Cardiac septum (tissue), 1 donor: ENCODE measurements at places on chromosomes 1 and 21. TPM values are rescaled to one million over a fixed set of nuclear protein-coding genes. Genes with fewer than 3 reads are reported as not detected.

- DNase-seq = no peak
These were observed 14.8 kb downstream of the PI4KB start for GRCh38 chr1:151312411-151312810.

DNA sequence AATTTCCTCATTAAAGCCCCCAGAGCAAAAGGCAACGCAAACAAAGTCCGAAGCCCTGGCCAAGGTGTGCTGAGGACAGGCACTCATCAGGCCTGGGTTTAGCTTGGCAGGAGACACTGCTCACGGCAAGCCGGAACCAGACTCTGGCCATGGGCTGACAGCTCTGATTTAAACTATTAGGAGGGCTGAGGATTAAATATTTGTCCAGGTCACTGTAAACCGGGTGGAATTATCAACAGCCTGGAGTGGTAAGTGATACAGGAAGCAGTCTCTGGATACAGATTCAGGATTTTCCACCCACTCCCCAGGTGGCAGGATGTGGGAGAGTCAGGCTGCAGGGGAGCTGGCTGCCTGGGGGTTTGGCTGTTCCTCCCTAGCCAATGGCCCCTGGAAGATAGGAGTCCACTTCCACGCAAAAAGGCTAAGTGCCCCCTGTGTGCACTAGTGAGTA is 42.4 kb downstream of the SLC66A1 start:
- DNase-seq = no peak

- peak; percentile 81 for DNase-seq
These were observed at the start of gene GBP4 for GRCh38 chr1:89198491-89199072. Gene GBP4, minus strand, starts transcription at chr1:89198942. Its CDS starts 108 bp downstream, at chr1:89198834.

DNA sequence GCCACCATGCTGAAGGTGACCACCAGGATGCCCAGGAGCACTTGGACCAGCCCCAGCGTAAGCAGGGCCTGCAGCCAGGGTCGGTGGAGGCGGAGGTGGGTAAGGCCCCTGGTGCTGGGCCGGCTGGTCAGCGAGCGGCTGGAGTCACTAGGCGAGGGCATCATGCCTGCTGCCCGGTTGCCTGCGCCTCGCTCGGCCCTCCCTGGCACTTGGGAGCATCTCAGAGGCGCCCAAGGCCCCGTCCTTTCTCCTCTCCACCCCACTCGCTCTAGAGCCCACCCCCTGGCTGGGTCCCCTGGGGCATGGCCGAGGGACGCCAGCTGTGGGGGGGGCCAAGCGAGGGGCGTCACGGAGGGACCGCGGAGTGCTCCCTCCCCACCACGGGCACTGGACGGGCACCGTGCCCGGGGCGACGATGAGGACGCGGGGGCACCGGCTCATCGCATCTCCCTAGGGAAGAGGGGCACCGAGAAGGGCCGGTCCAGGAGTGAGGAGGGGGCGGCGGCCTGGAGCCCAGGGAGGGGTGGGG is 505 bp downstream of the ENTREP3 start:
- DNase-seq = no peak

DNA sequence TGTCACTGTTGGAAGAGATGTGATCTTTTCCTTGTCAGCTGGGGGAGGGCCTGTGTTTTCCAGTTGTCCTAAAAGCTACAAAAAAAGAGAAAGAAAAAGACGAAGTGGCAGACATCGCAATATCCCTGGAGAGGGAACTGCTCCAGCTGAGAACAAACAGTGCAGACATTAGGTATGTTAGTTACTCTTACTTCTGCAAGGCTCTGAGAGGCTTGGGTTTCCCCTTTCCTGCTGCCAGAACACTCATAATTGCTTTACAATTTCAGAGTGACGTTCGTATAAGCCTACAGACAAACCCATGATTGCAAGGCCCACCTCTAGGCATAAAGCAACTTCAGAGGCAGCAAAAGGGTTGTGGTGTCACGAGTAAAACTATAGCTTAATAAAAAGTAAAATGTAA is 31.1 kb downstream of the CD160 start:
- DNase-seq = no peak

- DNase-seq = no peak
These were observed 61.1 kb upstream of the MAP1LC3C start for GRCh38 chr1:242059976-242060375.

AMIGO1 gene
- total RNA-seq = 13.8 TPM

CFAP141 gene
- not detected for total RNA-seq

NTMT2 gene
- 2.0 TPM for total RNA-seq
